OCI-LY7 (cell line): ENCODE measurements at places on chromosomes 2 and 18. TPM values are rescaled to one million over a fixed set of nuclear protein-coding genes. Genes with fewer than 3 reads are reported as not detected.

DNA sequence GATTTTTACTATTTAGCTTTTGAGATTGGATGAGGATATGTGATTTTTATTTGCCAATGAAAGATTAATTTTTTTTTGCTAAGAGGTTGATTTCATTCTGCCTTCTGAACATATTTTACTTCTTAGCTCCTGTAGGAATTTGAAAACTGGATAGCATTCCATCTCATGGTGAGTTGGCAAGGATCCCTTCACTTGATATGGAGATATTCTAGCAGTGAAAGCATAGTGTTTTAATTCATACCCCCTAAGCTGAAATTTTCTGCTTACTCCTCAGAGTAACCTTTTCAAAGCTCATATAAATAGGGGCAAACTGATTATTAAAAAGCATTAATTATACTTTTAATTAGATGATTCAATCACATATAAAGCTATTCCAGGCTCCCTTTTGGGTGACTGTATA, 61.0 kb upstream of the KCNJ3 start:
- DNase-seq = no peak

GRCh38 chr2:20182241-20182931, 42.5 kb downstream of the SDC1 start:
- no peak for DNase-seq

- DNase-seq = no peak
Observed at GRCh38 chr2:202022755-202023154, 10.9 kb upstream of the FZD7 start.

- DNase-seq = no peak
Observed at GRCh38 chr2:101234169-101234938, 18.3 kb upstream of the CNOT11 start.

DNA sequence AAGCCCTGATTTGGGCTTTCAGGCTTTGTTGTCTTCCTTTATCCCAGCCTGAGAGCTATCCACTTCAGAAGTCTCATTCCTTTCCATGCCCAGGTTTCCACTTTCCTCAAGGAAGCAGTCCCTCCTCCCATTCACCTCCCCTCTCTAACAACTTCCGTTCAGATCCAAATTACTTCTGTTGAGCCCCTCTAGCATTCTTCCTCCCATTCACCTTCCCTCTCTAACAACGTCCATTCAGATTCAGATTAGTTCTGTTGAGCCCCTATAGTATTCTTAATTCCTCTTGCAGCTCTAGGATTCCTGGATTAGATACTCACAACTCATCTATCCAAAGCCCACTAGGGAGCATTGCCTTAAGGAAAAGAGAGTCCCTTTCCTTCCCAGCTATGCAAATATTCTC, 216.8 kb downstream of the RAD51AP2 start:
- no peak for DNase-seq

DNA sequence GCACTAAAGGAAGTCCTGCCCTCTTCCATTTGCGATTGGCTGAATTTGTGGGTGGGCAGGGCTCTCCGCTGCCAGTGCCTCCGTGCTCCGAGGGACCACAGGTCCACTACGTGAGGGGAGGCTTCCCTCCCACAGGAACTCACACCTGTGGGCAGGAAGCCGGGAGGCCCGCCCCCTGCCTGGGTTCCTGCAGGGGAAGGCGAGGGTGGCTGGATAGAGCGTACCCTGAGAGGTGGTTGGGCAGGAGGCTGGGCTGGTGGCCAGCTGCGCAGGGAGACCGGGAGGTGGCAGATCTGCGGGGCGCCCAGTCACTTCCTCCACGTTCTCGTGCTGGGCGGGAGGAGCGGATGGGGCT, 47.0 kb upstream of the PTH2R start:
- no peak for DNase-seq

- peak; percentile 38 for DNase-seq
Observed at GRCh38 chr2:40450066-40450795, 1.7 kb downstream of the SLC8A1 start.

Gene NLRC4
- not detected in 2 replicates for total RNA-seq

Gene KRTCAP3
- 6.9 and 8.3 TPM in 2 replicates for total RNA-seq

GRCh38 chr18:41745166-41746049, 209.6 kb upstream of the PIK3C3 start:
- peak; percentile 1 for DNase-seq

Gene HTR2B
- total RNA-seq = not detected in 2 replicates

DNA sequence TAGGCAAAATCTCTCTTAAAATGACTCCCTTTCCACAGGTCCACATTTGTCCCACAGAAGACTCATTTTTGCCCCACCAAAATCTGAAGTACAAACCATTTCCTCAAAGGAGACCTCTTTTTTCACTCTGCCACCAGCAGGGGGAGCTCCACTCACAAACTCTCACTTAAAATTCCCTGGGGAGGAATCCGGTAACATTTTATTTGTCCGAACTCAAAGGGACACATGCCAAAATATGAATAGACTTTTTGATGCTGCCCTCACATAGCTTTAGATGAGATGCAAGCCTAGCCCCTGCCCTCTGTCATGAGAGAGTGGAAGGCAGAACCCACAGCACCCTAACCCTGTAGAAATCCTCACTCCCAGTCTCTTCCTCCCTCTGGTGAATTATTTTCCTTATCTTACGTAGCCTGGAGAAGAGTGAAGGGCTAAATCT, 57.1 kb downstream of the RMDN2 start:
- peak; percentile 70 for DNase-seq

GRCh38 chr18:31454066-31454708, 6.6 kb downstream of the DSG3 start:
- DNase-seq = no peak

Gene DNAJC27
- 6.6 and 9.4 TPM in 2 replicates for total RNA-seq

Gene IL1RN
- not detected in 2 replicates for total RNA-seq

GRCh38 chr2:10238991-10239485, 63.7 kb upstream of the HPCAL1 start:
- no peak for DNase-seq

- no peak for DNase-seq
Observed at GRCh38 chr18:59061914-59062642, 77.6 kb upstream of the SEC11C start.

Gene UPP2
- not detected in 2 replicates for total RNA-seq

DNA sequence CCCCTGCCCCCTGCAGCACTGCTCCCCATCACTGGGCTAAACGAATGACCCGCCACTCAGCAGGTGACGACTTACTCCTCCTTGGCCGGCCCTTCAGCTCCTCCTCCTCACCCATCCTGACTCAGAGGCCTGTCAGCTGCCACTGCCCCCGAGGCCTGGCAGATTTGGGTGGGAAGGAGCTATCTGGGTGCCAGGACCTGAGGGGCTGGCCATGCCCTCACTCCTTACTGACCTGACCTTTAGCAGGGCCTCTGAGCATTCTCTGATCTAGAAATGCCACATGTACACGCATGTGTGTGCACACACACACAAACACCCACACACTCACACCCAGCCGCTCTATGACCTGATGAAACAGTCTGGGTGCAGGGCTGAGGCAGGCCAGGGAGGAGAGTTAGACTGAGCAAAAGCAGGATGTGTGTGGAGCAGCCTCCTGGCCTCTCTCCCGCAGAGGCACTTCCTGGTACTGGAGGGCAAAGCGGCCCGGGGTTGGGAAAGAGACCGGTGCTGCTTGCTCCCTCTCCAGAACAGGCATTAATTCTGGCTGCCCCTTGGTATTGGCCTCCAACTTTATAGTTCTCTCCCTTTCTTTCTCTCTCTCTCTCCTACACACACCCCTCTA, 68.0 kb downstream of the ZFP36L2 start:
- DNase-seq = no peak

DNA sequence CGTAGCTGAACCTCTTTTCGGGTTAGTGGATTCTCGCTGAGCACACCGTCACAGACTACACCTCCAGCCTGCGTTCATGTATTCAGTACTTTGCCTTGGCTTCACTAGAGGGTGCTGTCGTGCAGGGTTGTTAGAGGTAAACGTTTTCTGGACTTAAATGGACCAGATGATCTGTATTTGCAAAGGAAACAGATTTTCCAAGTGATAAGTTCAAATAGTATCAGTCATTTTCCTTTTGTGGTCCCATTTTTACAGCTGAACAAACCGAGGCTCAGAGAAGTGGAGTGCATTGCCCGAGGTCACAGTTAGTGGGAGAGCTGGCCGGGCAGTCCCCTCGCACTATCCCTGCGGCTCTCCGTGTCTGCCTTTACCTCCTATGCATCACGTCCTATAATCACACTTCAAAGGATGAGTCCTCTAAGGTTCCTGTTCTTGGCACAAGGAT, 125.9 kb downstream of the MAP4K4 start:
- DNase-seq = peak; percentile 53

- peak; percentile 53 for DNase-seq
Observed at GRCh38 chr2:62313449-62314227, 117.7 kb downstream of the B3GNT2 start.

Gene PPP1R7
- 82.0 and 97.1 TPM in 2 replicates for total RNA-seq

Gene KIF1A
- total RNA-seq = not detected in 2 replicates

Gene ALPP
- total RNA-seq = not detected in 2 replicates

Gene IAH1
- 3.8 and 7.0 TPM in 2 replicates for total RNA-seq

- no peak for DNase-seq
Observed at GRCh38 chr2:44833171-44834069, 108.1 kb upstream of the SIX3 start.

DNA sequence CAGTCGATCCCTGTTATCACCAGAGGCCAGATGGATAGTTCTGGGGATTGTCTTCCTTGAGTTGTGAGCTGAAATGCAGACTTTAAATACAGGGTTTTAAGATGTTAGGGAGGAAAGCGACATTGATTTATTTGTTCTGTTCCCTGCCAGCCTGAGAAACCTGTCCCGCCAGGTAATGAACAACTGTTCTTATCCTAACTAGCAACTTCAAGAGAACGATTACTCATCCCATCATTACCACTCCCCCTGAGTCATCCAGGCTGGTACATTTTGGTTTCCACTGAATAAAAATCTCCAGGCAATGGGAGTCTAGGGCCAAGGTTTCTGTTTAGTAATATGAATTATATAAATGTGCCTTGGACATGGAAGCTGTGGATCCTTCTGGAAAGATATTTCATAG, 131.2 kb downstream of the LYPD6B start:
- DNase-seq = no peak

GRCh38 chr2:121076885-121077549, 208.0 kb downstream of the TFCP2L1 start:
- peak; percentile 63 for DNase-seq

GRCh38 chr2:237045449-237045848, 40.2 kb upstream of the COPS8 start:
- DNase-seq = no peak
